ENCODE measurements at places on chromosomes 5 and 9. TPM values are rescaled to one million over a fixed set of nuclear protein-coding genes. Genes with fewer than 3 reads are reported as not detected.

KLF4 gene
- 33.7 TPM for total RNA-seq

CAMK4 gene
- not detected for total RNA-seq

DNA sequence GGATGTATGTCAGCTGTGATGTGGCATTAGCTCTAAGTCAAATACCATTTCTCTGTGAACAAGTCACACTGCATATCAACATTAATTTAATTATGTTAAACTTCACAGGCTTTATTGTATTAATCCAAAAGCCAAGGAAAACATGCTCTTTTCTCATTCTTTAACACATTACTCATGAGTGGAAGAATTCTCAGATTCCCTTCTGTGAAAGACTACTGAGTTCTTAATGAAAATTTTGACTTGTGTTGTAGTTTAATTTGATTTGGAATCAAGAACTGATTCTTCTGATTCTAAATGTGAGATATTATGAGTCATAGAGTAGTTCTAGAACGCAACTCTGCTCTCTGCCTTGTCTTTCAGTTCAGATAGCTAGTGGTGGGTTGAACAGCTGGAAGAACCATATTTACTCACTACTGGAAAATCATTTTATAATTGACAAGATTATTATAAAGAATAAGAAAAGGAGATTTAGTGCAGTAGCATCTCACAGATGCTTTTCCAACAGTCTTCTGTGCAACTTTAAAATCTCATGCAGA is 90.6 kb downstream of the VCAN start:
- DNase-seq = no peak

CCT5 gene
- total RNA-seq = 382 TPM

DNA sequence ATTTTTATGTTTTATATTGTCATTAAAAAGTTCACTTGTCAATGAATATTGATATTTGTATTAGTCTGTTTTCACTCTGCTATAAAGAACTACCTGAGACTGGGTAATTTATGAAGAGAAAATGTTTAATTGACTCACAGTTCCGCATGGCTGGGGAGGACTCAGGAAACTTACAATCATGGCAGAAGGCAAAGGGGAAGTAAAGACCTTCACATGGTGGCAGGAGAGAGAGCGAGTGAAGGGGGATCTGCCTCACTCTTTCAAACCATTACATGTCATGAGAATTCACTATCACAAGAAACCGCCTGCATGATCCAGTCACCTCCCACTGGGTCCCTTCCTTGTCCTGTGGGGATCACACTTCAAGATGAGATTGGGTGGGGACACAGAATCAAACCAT is 27.4 kb downstream of the SRD5A1 start:
- no peak for DNase-seq

C1QTNF3 gene
- total RNA-seq = 0.26 TPM

DNA sequence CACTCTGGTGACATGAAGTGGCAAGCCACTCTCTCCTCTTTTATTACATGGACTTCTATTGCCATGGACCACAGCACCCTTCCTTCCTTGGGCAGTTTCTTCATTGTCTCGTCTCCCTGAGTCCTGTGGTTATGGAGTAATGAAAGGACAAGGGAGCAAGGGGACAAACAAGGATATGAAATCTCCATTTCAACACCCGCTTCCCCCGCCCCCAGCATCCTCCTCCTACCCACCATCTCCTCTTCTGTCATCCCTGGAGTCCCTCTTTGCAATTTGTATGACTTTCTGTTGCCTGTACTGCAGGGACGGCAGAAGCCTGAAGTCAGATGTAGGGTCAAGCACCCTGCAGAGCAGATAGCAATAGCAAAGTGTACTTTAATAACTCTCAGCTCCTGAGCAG is 300.7 kb upstream of the CLINT1 start:
- DNase-seq = no peak

DNA sequence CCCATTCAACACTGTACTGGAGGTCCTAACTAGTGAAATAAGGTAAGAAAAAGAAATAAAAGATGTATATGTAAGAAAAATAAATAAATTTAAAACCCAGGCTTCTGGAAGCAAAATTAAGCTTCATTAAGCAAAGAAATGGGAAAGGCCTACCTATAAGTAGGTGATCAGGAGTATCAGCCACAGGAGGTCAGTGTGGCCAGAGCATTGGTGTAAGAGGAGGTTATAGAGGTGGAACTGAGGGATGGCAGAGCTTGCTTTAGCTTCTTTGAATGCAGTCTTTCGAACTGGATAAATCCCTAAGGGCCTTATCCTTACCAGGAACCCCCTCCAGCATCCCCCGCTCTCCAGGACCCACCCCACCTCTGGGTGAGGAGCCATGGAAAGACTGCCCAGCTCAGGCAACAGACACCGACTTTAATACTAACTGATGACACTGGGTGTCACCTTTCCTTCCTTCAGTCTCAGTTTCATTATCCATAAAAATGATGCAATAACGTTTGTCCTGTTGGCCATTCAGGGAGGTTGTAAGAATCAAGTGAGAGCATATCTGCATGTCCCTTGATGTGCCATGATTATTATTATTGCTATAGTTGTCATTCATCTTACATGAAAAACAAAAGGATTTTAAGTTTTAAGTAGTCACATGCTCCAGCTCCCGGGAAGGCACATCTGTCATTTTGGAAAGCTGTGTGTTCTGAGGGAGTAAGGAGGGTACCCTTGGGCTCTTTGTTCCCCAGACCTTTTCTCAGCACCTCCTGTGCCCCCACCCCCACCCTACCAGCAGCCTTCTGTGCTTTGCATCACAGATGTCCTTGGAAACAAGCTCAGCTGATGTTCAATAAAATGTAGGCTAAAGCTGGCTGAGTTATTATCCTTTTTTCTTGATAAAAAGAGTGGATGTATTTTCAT is 50.8 kb upstream of the CTNNA1 start:
- DNase-seq = no peak
